Memory B cell (primary cell): ENCODE measurements at places on chromosomes 1 and 21.

- DNase-seq = no peak
- no peak overlapping the region for H3K4me3 ChIP-seq
- no peaks in the 10 kb centered on the region for H3K36me3 ChIP-seq
Measured at GRCh38 chr1:166174108-166174507, 7.3 kb upstream of the FAM78B start.

- H3K27me3 ChIP-seq = peaks cover 2% of the 10 kb centered on the region
- no peak for DNase-seq
- no peaks in the 10 kb centered on the region for H3K4me1 ChIP-seq
- H3K36me3 ChIP-seq = peaks cover 34% of the 10 kb centered on the region
- no peak overlapping the region for H3K27ac ChIP-seq
- no peak overlapping the region for H3K4me3 ChIP-seq
Measured at GRCh38 chr21:44382536-44382935, 29.1 kb downstream of the TRPM2 start.

GRCh38 chr1:155297384-155297783 is 3.9 kb downstream of the PKLR start:
- H3K27me3 ChIP-seq = peaks cover 24% of the 10 kb centered on the region
- H3K36me3 ChIP-seq = peaks cover 2% of the 10 kb centered on the region
- DNase-seq = no peak

- no peak for DNase-seq
- H3K4me1 ChIP-seq = no peaks in the 10 kb centered on the region
- peaks cover 5% of the 10 kb centered on the region for H3K36me3 ChIP-seq
- H3K27me3 ChIP-seq = no peaks in the 10 kb centered on the region
- no peak overlapping the region for H3K4me3 ChIP-seq
Measured at GRCh38 chr1:174726167-174726879, 273.4 kb upstream of the CACYBP start.

DNA sequence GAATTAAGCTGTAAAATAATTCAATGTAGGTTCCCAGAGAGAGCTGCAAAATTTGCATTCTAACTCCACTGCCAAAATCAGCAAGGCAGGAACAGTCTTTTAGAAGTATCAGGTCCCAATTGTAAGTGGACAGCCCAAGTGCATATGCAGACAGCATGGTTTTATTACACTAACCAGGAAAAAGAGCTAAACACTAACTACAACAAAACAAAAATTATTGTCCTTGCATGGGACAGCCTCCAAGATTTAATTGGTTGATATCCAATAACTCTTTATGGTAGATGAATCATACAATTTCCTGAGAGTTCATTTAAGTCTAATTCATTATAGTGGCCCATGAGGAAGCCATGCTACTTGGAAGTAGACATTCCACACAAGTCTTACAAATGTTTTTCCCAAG is 154.3 kb upstream of the ZNF648 start:
- H3K27ac ChIP-seq = no peak overlapping the region
- DNase-seq = no peak
- peaks cover 4% of the 10 kb centered on the region for H3K36me3 ChIP-seq
- H3K27me3 ChIP-seq = peaks cover 14% of the 10 kb centered on the region
- H3K4me3 ChIP-seq = no peak overlapping the region

DNA sequence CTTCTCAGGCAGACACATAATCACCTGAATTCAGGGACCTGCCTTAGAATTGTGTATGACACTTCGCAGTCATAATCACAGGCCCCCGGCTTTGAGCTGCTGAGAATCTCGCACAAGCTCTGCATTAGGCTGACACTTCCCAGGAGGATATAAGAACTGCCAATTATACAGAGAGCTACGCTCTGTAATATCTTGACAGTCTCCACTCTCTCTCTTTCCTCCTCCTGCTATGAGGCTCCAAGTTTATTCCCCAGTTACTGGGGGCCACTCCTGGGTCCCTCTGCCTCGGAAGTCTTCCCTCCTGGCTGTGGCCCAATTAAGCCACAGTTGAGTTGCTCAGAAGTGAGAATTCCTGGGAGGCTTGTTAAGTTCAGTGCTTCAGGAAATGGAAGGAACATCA is 42.7 kb downstream of the EBNA1BP2 start:
- H3K27me3 ChIP-seq = peaks cover 10% of the 10 kb centered on the region
- no peak for DNase-seq
- H3K4me3 ChIP-seq = no peak overlapping the region
- H3K27ac ChIP-seq = no peak overlapping the region

DNA sequence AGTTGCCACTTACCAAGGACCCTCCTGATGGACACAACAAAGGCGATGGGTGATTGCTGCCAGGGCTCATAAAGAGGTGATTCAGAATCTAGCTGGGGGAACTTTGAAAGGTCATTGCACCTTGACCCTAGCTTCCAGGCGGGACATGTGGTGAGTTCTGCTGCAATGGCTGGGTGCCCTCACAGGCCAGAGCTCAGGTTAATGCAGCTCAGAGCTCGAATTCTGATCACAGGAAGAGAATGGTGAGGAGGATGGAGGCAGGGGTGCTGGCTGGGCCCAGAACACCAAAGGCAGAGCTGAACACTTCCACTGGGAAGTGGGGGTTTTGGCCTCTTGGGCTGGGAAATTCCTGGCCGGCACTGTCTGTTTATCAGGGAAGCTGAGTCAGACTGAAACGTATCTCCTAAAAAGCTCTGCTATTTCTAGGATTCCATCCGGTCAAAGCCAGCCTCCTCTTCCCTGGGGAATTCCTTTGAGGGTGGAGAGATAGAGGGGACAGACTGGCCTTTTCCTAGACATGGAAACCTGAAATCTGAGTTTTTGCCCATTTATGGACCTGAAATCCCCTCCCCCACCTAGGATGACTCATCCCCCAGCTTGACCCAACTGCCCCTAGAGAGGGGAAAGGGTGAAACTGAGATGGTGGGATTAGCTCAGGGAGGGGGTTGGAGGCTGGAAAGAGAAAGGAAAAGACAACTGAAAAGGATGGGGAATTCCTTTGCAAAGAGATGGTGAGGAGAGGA is 27.2 kb downstream of the NUAK2 start:
- H3K27me3 ChIP-seq = no peaks in the 10 kb centered on the region
- no peak overlapping the region for H3K4me3 ChIP-seq
- H3K27ac ChIP-seq = peak overlapping the region; percentile 75
- H3K4me1 ChIP-seq = peaks cover 49% of the 10 kb centered on the region
- no peak for DNase-seq
- H3K36me3 ChIP-seq = no peaks in the 10 kb centered on the region

- no peak overlapping the region for H3K4me3 ChIP-seq
- no peak overlapping the region for H3K27ac ChIP-seq
- no peaks in the 10 kb centered on the region for H3K27me3 ChIP-seq
- H3K36me3 ChIP-seq = no peaks in the 10 kb centered on the region
- H3K4me1 ChIP-seq = no peaks in the 10 kb centered on the region
- DNase-seq = no peak
Measured at GRCh38 chr1:67648582-67649326, 36.2 kb upstream of the GADD45A start.

DNA sequence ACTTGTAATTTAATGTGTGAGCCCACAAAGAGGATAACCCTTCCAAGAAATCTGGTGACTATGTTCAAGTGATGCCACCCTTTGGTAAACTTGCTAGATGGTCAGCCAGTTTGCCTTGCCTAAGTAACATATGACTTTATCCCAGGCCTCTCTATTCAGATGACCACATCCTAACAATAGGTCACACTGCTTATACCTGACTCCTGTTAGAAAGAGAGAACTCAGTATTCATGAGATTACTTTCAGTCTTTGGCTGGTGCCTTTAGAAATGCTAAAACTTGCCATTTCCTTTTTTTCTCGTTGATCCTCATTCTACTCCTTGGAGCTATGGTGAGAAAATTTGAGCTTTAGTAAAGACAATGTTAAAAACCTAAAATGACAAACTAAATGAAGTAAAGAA is 28.5 kb upstream of the SERBP1 start:
- H3K4me1 ChIP-seq = no peaks in the 10 kb centered on the region
- H3K27me3 ChIP-seq = no peaks in the 10 kb centered on the region
- no peak overlapping the region for H3K27ac ChIP-seq
- no peaks in the 10 kb centered on the region for H3K36me3 ChIP-seq

- DNase-seq = no peak
- peaks cover 9% of the 10 kb centered on the region for H3K27me3 ChIP-seq
- H3K27ac ChIP-seq = no peak overlapping the region
- no peaks in the 10 kb centered on the region for H3K4me1 ChIP-seq
- no peaks in the 10 kb centered on the region for H3K36me3 ChIP-seq
- H3K4me3 ChIP-seq = no peak overlapping the region
Measured at GRCh38 chr1:29425631-29426030, 189.3 kb downstream of the PTPRU start.

GRCh38 chr1:186511761-186512637 is 51.1 kb upstream of the PDC start:
- H3K27ac ChIP-seq = peak overlapping the region; percentile 84
- peak; percentile 58 for DNase-seq
- peaks cover 12% of the 10 kb centered on the region for H3K4me1 ChIP-seq

- no peak overlapping the region for H3K4me3 ChIP-seq
- no peaks in the 10 kb centered on the region for H3K4me1 ChIP-seq
- no peak for DNase-seq
- no peak overlapping the region for H3K27ac ChIP-seq
Measured at GRCh38 chr1:26009796-26010447, 11.7 kb upstream of the EXTL1 start.

DNA sequence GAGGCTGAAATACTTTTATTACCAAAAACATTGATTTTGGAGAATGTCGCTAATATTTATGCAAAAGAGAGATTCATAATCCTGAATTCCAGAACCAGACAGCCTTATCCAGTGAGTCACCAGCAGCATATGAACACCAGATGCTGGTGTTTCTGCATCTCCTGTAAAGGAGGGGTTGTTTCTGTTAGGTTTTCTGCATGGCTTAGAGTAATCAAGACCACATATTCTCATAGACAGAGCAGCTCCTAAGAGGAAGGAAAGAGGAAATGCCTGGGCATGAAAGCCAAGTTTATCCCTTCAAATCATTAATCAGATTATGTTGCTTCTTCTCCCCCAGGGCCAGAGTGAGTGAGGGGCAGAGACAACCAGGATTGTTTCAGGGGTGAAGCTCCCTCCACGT is 86.2 kb downstream of the NGF start:
- no peak overlapping the region for H3K27ac ChIP-seq
- no peak overlapping the region for H3K4me3 ChIP-seq
- H3K27me3 ChIP-seq = no peaks in the 10 kb centered on the region
- H3K4me1 ChIP-seq = no peaks in the 10 kb centered on the region
- DNase-seq = no peak

DNA sequence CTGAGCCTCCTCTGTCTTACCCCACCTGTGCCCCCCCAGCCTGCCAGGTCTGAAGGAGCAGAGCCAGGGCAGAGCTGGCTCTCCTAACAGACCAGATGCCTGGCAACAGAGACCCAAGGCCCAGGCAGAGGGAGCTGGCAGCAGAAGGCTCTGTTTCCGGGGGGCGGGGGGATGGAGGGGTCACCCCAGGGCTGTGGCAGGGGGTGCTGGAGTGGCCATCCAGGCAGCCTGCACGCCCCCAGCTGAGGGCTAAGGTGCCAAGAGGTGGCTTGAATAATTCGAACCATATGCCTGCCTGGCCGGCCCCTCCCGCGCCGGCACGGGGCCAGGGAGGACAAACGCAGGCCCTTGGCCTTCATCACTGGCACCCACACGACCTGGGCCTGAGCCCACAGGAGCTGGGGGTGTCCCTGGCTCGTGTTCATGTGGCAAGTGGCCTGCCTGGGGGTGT is 16.0 kb upstream of the PLEKHG5 start:
- no peaks in the 10 kb centered on the region for H3K36me3 ChIP-seq
- DNase-seq = no peak
- H3K27me3 ChIP-seq = peaks cover 14% of the 10 kb centered on the region
- no peaks in the 10 kb centered on the region for H3K4me1 ChIP-seq
- no peak overlapping the region for H3K4me3 ChIP-seq

DNA sequence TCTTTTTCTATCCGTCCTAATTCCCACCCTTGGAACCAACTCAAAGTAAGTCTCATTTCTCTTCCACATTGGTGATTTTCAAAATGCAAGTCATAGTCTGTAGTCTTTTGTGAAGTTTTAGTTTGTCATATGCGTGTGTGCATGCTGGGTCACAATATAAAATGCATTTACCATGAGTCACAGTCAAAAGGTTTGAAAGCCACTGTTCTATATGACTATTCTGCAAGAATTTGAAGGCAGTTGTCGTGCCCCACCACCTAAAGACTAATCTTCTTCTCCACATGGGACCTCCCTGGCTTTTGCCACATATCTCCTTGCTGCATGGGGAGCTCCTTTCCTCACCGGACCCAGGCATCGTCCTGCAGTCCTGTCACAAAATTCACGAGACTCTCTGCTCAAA is 1.6 kb downstream of the STPG1 start:
- no peaks in the 10 kb centered on the region for H3K27me3 ChIP-seq
- H3K4me3 ChIP-seq = no peak overlapping the region
- no peaks in the 10 kb centered on the region for H3K36me3 ChIP-seq
- DNase-seq = no peak
- H3K4me1 ChIP-seq = peaks cover 36% of the 10 kb centered on the region
- H3K27ac ChIP-seq = no peak overlapping the region

DNA sequence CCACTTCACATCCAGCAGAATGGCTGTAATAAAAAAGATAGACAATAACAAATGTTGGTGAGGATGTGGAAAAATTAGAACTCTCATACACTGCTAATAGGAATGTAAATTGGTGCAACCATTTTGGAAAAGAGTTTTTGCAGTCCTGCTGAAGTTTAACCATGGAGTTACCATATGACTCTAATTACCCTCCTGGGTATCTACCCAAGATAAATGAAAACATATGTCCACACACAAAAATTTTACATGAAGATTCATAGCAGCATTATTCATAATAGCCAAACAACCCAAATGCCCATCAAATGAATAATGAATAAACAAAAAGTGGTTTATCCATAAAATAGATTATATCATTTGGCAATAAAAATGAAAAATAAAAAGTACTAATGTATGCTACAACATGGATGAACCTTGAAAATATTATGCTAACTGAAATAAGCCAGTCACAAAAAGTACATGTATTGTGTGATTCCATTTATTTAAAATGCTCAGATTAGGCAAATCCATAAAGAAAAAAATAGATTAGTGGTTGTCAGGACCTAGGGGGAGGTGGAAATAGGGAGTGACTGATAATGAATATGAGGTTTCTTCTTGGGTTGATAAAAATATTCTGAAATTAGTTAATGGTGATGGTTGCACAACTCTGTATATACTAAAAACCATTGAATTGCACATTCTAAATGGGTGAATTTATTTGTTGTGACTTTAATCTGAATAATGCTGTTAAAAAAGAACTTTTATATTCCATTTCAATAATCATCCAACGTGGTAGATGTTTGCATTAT is 26.4 kb downstream of the C4BPA start:
- DNase-seq = no peak
- no peak overlapping the region for H3K4me3 ChIP-seq
- H3K27ac ChIP-seq = no peak overlapping the region

- no peaks in the 10 kb centered on the region for H3K27me3 ChIP-seq
- no peak overlapping the region for H3K4me3 ChIP-seq
- H3K27ac ChIP-seq = no peak overlapping the region
- peaks cover 3% of the 10 kb centered on the region for H3K4me1 ChIP-seq
Measured at GRCh38 chr1:8862528-8862927, 16.0 kb downstream of the ENO1 start.

- H3K27ac ChIP-seq = no peak overlapping the region
- H3K27me3 ChIP-seq = no peaks in the 10 kb centered on the region
- H3K36me3 ChIP-seq = no peaks in the 10 kb centered on the region
- H3K4me3 ChIP-seq = no peak overlapping the region
- DNase-seq = no peak
Measured at GRCh38 chr1:208923456-208923855, 660.1 kb upstream of the CAMK1G start.
